ENCODE measurements at places on chromosomes 5 and 9.

GRCh38 chr5:159182691-159183090 lies 26.7 kb downstream of the RNF145 start:
- DNase-seq, result no peak

DNA sequence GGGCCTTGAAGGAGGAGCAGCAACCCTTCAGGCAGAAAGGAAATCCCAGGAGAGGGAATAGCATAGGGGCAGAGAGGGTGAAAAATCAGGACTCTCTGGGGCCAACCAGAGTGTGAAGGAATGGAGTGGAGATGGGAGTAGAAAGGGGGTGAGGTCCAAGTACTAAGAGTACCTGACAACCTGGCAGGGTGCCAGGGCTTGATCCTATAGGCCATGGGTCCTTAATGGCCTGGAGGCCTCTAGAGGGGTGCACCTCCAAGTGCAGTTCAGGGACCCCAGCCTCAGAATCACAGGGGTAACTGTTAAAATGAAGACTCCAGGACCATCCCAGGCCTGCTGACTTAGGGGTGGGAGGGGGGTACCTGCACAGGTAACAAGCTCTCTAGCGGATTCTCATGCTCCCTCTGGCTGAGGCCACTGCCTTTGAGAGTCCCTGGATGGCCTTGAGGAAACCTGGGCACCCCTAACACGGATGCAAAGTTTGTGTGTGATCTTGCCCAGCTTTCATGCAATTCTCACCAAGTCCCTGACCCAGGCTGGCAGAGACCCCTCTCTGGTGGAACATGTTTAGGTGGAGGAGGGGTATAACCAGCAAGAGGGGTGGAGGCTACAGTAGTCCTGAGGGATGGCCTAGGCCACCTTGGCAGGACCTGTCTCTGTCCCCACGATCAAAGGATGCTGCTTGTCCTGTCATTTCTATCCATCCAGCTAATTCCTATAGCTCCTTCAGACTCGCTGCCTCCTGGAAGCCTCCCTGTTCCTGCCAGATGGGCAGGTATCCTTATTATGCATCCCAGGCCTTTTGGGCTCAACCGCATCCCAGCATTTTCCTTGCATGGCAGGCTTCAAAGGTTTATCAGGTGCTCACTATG lies 17.6 kb upstream of the CSF1R start:
- DNase-seq, result peak; percentile 36

DNA sequence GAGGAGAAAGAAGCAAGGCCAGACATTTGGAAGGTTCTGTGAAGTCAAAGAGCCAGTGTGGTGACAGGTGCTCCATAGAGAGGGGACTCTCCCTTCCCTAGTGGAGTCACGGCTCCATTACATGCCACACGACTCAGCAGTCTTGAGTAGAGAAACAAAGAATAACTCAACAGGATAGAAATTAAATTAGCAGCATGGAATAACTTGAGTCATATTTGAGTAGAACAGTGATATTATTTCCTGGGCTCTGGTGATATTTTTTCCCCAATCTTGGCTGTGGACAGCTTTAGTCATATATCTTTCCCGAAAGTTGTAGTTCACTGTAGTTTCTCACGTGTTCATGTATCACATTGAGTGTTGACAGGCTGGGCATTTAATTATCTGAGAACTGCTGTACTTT lies 149.7 kb upstream of the EFNA5 start:
- DNase-seq, result no peak

DNA sequence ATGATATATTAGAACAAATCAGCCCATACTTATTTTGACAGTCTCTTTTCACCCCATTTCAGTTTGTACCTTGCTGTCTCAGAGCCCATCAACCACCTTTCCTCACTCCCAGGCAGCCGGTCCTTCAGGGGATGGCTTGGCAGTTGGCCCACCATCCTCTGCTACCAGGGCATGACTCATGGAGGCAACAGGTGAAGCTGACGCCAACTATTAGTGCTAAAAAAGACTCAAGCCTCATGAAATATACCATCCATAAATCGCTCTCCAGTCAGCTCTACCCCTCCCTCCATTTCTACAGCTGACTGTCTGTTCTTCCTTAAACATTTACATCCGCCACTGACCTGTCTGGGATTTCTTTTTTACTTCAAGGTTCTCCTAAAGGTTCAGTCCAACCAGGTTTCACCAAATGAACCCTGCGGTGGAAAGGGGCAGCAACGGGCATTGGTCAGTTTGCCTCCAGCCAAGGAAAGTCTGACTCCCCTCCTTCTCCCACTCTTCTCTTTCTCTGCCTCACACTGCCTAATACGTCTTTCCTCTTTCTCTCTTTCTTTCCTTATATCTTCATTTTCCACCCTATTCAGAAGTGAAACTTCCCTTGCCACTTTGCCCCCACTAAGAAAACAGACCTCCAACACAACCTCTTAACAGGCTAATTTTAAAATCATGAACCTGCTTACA lies 439.1 kb downstream of the RAB3C start:
- no peak for DNase-seq

GRCh38 chr5:83740741-83741140 lies 20.1 kb upstream of the HAPLN1 start:
- no peak for DNase-seq
